ENCODE measurements at places on chromosomes 4 and X.

- no peak for DNase-seq
Observed at GRCh38 chr4:7298619-7299009, 106.3 kb downstream of the SORCS2 start.

DNA sequence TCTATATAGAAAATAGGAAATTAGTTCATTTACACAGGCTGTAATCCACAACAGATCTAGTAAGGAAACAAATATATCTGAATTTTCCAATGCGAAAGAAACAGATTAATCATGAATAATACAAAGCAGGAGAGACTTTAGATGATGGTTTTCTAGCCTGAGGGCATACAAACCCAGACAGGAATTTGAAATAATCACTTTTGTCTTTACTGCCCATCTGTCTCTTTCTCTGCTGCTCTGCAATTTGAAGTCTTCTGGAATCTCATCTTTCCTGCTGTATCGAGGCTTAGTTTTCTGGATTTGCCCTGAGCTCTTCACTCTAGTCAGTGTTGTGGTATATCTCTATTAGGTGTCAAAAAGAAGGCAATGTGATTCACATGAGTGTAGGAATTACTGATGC, 711.8 kb upstream of the FAM241A start:
- DNase-seq, result no peak

- DNase-seq, result no peak
Observed at GRCh38 chr4:100674976-100675375, 157.2 kb upstream of the EMCN start.

DNA sequence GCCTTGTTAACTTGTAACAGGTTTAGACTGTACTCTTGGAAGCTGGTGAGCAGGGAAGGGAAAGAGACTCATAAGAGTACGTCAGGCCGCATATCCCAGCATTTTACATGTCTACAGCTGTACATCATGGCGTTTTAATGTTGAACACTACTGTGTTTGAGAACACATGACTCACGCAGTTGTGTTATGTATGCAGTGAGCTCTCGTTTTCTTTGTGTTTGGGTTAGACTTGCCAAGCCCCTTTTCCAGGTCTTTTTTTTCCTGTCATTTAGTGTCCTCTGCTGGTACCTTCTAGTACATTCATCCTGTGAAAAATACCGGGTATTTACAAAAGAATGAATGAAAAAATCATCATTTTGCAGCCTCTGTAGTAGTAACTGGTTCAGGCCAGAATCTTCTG, 35.3 kb downstream of the SMS start:
- DNase-seq, result no peak

- DNase-seq, result no peak
Observed at GRCh38 chr4:142307857-142308256, 538.2 kb downstream of the INPP4B start.

DNA sequence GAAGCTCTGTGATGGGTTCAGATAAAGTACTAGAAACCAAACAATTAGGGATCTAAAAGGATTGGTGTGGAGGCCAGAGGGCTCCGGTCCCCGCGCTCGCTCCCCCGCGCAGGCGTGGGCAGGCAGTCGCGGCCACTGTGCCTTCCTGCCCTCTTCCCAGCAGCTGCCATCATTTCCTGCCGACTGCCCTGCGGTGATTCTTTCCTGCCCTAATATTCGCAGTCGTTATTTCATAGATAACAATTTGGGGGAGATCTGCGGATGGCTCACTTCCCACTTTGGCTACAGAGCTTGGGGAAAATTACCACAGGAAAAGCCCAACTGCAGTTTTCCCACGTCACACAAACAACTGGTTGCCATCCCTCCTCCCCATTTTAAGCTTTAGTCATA, 2.2 kb downstream of the GRIA2 start:
- no peak for DNase-seq

- no peak for DNase-seq
Observed at GRCh38 chrX:14641681-14642655, 112.6 kb downstream of the GLRA2 start.

DNA sequence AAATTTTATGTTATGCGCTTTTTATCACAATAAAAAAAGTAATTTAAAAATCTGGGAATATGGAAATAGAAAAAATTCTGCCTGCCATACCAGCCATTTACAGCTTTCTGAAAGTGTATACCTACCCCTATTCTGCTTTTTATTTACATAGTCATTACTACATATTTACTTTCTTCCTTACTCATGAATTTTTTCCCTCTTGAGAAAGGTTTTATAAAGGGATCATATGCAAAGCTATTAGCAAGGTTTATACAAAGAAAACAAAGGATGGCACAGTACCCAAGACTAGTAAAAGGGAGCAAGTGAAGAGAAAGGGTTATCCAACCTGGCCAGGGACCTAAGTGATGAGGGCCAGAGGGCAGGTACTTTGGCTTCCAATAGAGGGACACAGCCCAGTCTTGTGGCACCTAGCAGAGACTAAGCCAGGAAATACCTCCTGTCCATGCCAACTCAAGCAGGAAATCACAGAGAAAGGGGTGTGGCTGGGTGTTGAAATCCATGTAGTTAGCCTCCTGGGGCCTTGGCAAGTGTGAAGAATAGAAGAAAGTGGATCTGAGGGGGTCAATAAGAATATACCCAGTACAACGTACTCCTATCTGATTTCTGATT, 207.3 kb upstream of the VEGFC start:
- no peak for DNase-seq

- peak; percentile 98 for DNase-seq
Observed at GRCh38 chr4:1579901-1580691, 104.0 kb downstream of the FAM53A start.

GRCh38 chr4:136121426-136121825, 1410.9 kb downstream of the PCDH18 start:
- DNase-seq, result no peak

- DNase-seq, result peak; percentile 87
Observed at GRCh38 chr4:112145790-112146501, 692 bp downstream of the FAM241A start.

DNA sequence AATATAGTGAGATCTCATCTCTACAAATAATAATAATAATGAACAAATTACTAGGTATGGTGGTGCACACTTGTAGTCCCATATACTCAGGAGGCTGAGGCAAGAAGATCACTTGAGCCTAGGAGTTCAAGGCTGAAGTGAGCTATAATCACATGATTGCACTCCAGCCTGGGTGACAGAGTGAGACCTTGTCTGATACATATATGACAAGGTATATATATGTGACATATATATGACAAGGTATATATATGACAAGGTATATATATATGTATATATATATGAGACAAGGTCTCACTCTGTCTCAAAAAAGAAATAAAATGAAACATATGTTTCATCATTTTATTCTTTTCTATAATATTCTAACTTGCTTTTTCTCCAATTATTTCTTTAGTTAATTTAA, 278.1 kb upstream of the TET2 start:
- no peak for DNase-seq

GRCh38 chr4:158758142-158758541, 10.7 kb upstream of the FNIP2 start:
- no peak for DNase-seq

GRCh38 chrX:108426262-108426661, 12.0 kb downstream of the COL4A6 start:
- DNase-seq, result no peak

- no peak for DNase-seq
Observed at GRCh38 chr4:158176108-158176507, 3.3 kb upstream of the GASK1B start.
